Astrocyte of the cerebellum (primary cell): ENCODE measurements at places on chromosomes 6 and 20.

DNA sequence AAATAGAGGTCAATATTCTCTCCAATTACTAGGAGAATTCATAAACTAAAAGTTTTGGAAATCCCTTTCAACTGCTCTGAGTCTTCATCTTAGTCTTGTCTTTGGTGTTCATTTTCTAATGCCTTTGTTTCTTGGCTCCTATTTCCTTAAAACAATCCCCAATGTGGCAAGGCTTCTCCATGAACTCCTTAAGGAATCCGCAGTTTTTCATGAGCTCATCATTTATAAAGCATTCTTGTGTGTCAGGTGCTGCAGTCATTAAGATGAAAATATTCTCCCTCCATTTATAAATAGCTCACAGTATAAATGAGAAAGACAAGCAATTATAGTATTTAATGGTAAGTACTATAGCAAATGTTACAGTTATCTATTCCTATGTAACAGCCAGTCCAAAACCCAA, 4.6 kb downstream of the SPTLC3 start:
- no peak for DNase-seq

- DNase-seq = no peak
Measured at GRCh38 chr6:142489722-142490610, 188.2 kb downstream of the ADGRG6 start.

DNA sequence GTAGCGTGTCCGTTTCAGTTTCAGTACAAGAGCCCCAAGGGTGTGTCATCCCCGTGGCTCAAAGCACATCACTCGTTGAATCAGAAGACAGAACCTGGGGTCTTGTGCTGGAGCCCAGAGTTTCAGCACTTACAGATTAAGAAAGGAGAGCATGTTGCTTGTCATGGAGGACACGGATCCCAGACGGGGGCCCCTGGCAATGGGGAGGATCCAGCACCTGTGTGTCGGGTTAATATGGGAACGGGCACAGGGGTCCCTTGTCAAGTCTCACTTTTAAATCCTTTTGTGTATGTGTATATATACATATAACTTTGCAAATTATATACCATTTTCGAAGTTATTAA, 23.4 kb downstream of the THBS2 start:
- DNase-seq = no peak

DNA sequence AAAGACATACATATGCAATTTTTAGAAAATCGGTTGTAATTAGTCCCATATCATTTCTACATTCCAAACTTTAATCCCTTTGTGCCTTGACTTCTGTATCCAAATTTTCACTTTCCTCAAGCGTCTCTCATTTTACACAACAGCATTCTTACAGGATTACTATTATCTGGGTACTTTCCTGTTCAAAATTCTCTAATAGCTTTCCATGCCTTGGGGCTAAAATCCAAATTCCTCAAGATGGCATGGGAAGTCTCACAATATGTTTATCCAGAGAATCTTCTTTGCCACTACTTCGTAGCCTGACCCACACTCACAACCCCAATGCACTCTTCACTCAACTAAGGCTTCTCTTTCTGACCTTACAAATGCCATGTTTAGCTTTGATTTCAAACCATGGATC, 125.0 kb downstream of the TBX18 start:
- DNase-seq = no peak

GRCh38 chr20:17601957-17602356, 32.1 kb downstream of the DSTN start:
- no peak for DNase-seq

- no peak for DNase-seq
Measured at GRCh38 chr6:167298127-167298526, 7.0 kb downstream of the UNC93A start.

GRCh38 chr6:21738180-21739094, 144.9 kb downstream of the SOX4 start:
- DNase-seq = no peak

GRCh38 chr6:137981758-137982157, 114.7 kb downstream of the TNFAIP3 start:
- DNase-seq = no peak

GRCh38 chr6:42136508-42137193, 5.8 kb downstream of the C6orf132 start:
- peak; percentile 64 for DNase-seq

- DNase-seq = no peak
Measured at GRCh38 chr6:26412228-26412627, 10.2 kb downstream of the BTN3A1 start.

- no peak for DNase-seq
Measured at GRCh38 chr6:36780442-36781177, 58.6 kb downstream of the CPNE5 start.
